ENCODE measurements at places on chromosomes 5 and 9.
A peak's percentile ranks its signal among the peaks of the same experiment; 100 is the strongest.

DNA sequence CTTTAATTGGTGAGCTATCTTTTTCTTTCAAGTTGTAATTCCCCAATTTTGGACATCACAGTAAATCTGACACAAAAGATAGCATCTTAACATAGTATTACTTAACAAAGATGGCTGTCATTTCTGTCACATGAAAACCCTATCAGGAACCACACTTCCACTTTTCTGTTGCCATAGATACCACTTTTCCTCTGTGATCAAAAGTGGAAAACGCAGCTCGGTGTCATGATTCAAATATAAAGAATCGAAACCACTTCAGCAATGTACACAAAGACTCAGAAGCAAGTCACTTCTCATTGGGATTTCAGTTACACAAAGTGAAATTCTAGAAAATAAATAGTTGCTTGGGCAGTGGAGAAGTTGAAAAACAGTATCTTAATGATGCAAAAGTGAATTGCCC, 524.9 kb upstream of the ITGA1 start:
- no peak for DNase-seq
- H3K4me1 ChIP-seq, result no peaks in the 10 kb centered on the region
- no peaks in the 10 kb centered on the region for H3K36me3 ChIP-seq
- no peak overlapping the region for H3K27ac ChIP-seq
- no peak overlapping the region for H3K4me3 ChIP-seq

DNA sequence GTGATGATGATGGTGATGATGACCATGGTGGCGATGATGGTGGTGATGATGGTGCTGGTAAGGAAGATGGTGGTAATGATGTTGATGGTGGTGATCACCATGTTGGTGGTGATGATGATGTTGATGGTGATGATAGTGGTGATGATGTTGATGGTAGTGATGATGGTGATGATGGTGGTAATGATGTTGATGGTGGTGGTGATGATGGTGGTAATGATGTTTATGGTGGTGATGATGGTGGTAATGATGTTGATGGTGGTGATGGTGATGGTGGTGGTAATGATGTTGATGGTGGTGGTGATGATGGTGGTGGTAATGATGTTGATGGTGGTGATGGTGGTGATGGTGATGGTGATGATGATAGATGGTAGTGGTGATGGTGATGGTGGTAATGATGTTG, 20.7 kb upstream of the RXRA start:
- no peaks in the 10 kb centered on the region for H3K27me3 ChIP-seq
- no peaks in the 10 kb centered on the region for H3K36me3 ChIP-seq
- no peaks in the 10 kb centered on the region for H3K4me1 ChIP-seq
- H3K27ac ChIP-seq, result no peak overlapping the region
- H3K4me3 ChIP-seq, result no peak overlapping the region

GRCh38 chr5:1190278-1190677, 11.1 kb upstream of the SLC6A19 start:
- H3K27ac ChIP-seq, result no peak overlapping the region
- DNase-seq, result no peak
- H3K4me3 ChIP-seq, result no peak overlapping the region
- peaks cover 4% of the 10 kb centered on the region for H3K27me3 ChIP-seq

GRCh38 chr9:110578575-110579033, 937 bp downstream of the SVEP1 start:
- no peak overlapping the region for H3K4me3 ChIP-seq
- DNase-seq, result no peak
- no peaks in the 10 kb centered on the region for H3K4me1 ChIP-seq
- H3K36me3 ChIP-seq, result no peaks in the 10 kb centered on the region

- no peaks in the 10 kb centered on the region for H3K4me1 ChIP-seq
- no peaks in the 10 kb centered on the region for H3K27me3 ChIP-seq
- H3K4me3 ChIP-seq, result no peak overlapping the region
- DNase-seq, result no peak
- no peaks in the 10 kb centered on the region for H3K36me3 ChIP-seq
These were observed 125.2 kb upstream of the CDH6 start for GRCh38 chr5:31068287-31068686.

DNA sequence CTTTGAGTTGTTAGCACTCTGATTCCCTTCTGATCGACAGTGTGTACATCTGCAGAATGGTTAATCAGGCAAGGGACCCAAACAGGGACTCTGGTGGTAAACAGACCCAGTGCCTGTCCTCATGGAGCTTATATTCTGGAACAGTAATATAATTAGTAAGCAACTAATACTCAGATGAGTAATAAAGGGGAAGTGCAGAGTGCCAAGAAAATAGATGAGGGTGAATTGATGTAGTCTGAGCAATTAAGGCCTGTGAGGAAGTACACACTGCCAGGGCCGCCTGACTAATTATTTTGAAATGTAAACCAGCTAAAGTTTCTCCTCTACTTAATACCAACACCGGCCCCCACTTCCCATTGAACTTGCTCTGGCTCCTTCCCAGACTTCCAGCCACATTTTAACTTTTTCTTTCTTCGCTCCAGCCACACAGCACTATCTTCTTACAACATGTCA, 4.2 kb downstream of the DHX29 start:
- DNase-seq, result no peak
- peaks cover 5% of the 10 kb centered on the region for H3K36me3 ChIP-seq
- no peaks in the 10 kb centered on the region for H3K27me3 ChIP-seq
- H3K4me3 ChIP-seq, result no peak overlapping the region

DNA sequence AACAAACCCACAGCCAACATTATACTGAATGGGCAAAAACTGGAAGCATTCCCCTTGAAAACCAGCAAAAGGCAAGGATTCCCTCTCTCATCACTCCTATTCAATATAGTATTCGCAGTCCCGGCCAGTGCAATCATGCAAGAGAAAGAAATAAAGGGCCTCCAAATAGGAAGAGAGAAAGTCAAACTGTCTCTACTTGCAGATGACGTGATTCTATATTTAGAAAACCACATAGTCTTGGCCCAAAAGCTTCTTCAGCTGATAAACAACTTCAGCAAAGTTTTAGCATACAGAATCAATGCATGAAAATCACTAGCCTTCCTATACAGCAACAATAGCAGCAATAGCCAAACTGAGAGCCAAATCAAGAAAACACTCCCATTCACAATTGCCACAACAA, 333.7 kb upstream of the EDIL3 start:
- no peaks in the 10 kb centered on the region for H3K4me1 ChIP-seq
- no peak for DNase-seq
- no peaks in the 10 kb centered on the region for H3K36me3 ChIP-seq
- H3K27ac ChIP-seq, result no peak overlapping the region

GRCh38 chr5:95621839-95622629, 2.1 kb downstream of the GPR150 start:
- no peak overlapping the region for H3K27ac ChIP-seq
- H3K27me3 ChIP-seq, result peaks cover 5% of the 10 kb centered on the region
- H3K4me1 ChIP-seq, result peaks cover 29% of the 10 kb centered on the region
- H3K4me3 ChIP-seq, result peak overlapping the region; percentile 53

- H3K4me1 ChIP-seq, result no peaks in the 10 kb centered on the region
- DNase-seq, result no peak
- no peaks in the 10 kb centered on the region for H3K36me3 ChIP-seq
- H3K27ac ChIP-seq, result no peak overlapping the region
- no peak overlapping the region for H3K4me3 ChIP-seq
- H3K27me3 ChIP-seq, result peaks cover 12% of the 10 kb centered on the region
These were observed 19.4 kb downstream of the LHX2 start for GRCh38 chr9:124030969-124031451.

DNA sequence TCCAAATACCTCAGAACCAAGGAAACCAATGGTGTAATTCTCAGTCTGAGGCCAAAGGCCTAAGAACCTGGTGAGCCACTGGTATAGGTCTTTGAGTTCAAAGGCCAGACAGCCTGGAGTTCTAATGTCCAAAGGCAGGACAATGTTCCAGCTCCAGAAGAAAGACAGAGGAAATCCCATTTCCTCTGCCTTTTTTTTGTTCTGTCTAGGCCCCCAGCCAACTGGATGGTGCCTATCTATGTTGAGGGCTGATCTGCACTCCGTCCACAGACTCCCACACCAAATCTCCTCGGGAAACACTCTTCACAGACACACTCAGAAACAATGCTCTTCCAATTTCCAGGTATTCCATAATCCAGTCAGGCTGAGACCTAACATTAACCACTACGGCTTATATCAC, 30.1 kb downstream of the FNIP1 start:
- no peaks in the 10 kb centered on the region for H3K27me3 ChIP-seq
- no peak overlapping the region for H3K4me3 ChIP-seq
- DNase-seq, result no peak
- H3K27ac ChIP-seq, result no peak overlapping the region
- H3K36me3 ChIP-seq, result no peaks in the 10 kb centered on the region

GRCh38 chr5:54443270-54443669, 12.2 kb upstream of the HSPB3 start:
- H3K4me1 ChIP-seq, result no peaks in the 10 kb centered on the region
- peak; percentile 3 for DNase-seq
- H3K4me3 ChIP-seq, result no peak overlapping the region
- H3K27me3 ChIP-seq, result peaks cover 10% of the 10 kb centered on the region
- H3K27ac ChIP-seq, result no peak overlapping the region

- H3K27ac ChIP-seq, result no peak overlapping the region
- no peak overlapping the region for H3K4me3 ChIP-seq
- no peaks in the 10 kb centered on the region for H3K4me1 ChIP-seq
- no peak for DNase-seq
These were observed 144.4 kb upstream of the TBCA start for GRCh38 chr5:77920359-77921058.

DNA sequence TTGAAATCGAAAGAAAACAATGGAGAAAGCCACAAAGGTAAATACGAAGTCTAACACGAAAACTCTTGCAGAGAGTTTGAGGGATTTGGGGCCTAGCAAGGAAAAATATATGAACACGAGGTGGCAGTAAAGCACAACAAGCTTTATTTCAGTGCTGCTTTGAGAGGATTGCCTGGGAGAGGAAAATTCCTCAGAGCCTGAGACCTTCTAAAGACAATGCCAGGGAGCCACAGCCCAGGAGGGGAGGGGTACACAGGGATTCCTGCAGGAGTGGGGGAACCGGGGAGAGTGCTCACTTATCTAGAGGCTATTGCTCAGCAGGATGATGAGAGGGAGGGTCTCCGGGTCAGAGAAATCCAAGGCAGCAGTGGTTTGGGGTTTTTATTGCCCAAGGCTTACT, 134.9 kb upstream of the ADCY2 start:
- no peak overlapping the region for H3K4me3 ChIP-seq
- no peaks in the 10 kb centered on the region for H3K4me1 ChIP-seq
- no peaks in the 10 kb centered on the region for H3K36me3 ChIP-seq
- peak; percentile 11 for DNase-seq

GRCh38 chr9:127887792-127888191, 10.3 kb upstream of the AK1 start:
- H3K27me3 ChIP-seq, result no peaks in the 10 kb centered on the region
- no peak overlapping the region for H3K27ac ChIP-seq
- no peak for DNase-seq
- no peak overlapping the region for H3K4me3 ChIP-seq

All from CD4-positive, CD25-positive, alpha-beta regulatory T cell (primary cell).